ENCODE measurements at places on chromosomes 3 and 15.

DNA sequence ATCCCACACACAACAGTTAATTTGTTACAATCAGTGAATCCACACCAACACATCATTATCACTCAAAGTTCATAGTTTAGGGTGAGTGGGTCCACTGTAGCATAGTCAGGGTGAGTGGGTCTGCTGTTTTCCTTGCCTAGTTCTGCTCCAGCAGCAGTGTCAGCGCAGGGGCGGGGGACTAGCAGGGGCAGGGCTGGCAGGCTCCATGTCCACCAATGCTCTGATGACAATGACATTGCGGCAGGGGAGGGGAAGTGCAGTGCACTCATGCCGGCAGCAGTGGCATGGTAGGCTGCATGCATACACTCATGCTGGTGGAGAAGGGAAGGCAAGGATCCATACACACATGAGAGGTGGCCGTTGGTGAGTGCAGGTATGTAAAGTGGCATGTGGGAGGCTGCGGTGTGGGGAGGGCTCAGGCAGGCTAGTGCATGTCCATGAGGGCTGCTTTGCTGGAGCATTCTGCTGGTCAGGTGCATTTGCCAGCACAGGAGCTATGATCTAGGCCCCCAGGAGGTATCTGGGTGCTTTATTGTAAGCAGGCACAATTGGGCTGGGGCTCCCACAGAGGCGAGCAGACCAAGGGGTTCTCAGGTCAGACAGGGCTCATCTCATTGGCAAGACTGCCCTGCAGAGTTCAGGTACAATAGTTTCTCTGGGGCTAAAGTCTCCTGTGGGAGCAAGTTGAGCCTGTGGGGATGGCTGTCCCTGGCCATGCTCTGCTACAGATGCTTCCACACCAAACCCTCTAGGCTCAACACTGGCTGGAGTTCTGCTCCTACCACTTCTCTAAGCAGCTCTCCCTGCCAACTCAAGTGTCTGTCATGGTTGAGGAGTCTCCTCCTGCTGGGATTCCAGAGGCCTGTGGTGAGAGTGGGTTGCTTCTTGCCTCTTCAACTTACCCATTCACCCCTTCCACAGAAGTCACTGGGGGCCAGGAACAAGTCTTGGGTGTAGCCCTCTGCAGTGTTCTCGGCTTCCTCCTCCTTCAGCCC is 81.3 kb downstream of the KCNAB1 start:
- no peak for DNase-seq

- DNase-seq = no peak
These were observed 2.5 kb upstream of the GREM1 start for GRCh38 chr15:32715276-32715675.

GRCh38 chr3:72951259-72951722 is 45.3 kb upstream of the PPP4R2 start:
- DNase-seq = no peak

GRCh38 chr3:65561617-65562016 is 477.1 kb downstream of the MAGI1 start:
- DNase-seq = no peak

- no peak for DNase-seq
These were observed 17.4 kb downstream of the FILIP1L start for GRCh38 chr3:100096866-100097265.

DNA sequence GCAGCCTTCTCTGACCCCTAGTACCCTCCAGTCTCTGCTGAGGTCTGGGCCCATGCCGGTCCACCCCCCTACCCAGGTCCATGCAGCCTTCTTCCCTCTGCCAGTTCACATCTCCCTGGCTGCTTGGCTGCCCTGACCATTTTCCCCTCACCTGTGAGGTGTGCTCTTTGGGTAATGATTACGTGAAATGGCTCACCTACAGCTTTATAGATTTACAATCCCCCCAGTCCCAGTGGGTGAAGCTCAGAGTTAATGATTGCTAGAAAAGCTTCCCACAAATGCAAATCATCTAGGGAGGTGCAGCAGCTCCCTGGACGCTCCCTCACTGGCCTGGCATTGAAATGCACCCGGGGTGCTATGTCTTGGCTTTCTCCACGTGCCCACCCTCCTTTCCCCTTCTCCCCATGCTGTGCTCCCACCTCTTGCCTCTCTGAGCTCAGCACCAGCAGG is 18.7 kb downstream of the PAQR5 start:
- DNase-seq = no peak

GRCh38 chr15:78148392-78149067 is 632 bp upstream of the IDH3A start:
- DNase-seq = no peak
